ENCODE measurements at places on chromosomes 2 and 18.

GRCh38 chr2:76711490-76711889, 810.7 kb downstream of the LRRTM4 start:
- no peak for DNase-seq

- DNase-seq, result no peak
Measured at GRCh38 chr2:48617618-48618017, at the start of gene GTF2A1L. GTF2A1L (plus strand) TSS chr2:48617856; CDS start chr2:48617875, 19 bp downstream.

DNA sequence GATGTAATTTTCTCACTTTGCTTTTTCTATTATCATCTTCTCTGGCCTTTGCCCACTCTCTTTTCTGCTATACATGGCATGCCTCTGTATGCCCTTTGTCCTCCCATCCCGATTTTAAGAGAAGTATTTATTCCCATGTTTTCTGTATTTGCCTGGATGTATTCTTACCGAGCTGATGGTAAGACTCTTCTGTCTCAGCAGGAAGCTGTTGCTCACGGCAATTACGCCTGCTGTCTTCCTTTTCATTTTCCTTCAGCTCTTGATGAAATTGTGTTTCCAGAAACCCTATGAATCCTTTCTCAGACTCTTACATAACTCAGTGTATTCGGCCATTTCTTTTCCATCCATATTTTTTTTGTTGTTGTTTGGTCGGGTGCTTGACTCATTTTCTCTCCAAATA, 121.6 kb downstream of the SP3 start:
- DNase-seq, result no peak

- no peak for DNase-seq
Measured at GRCh38 chr18:9697121-9697520, 11.0 kb upstream of the RAB31 start.

GRCh38 chr2:111958901-111959300, 60.5 kb downstream of the MERTK start:
- DNase-seq, result no peak

DNA sequence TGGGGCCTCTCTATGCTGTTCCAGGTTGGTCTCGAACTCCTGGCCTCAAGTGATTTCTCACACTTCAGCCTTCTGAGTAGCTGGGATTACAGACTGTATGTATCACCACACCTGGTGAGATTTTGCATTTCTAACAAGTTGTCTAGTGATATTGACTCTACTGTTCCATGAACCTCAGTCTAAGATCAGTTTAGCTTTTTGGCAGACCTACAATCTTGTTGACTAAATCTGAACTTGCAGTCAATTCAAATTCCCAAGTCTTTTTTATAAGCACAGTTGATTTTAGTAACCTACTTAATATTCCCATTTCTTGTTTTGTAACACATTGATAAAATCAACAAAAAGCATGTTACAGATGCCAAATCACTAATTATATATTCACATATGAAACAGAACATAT, 266.1 kb upstream of the CYP26B1 start:
- no peak for DNase-seq

- no peak for DNase-seq
Measured at GRCh38 chr18:32668956-32669355, 103.9 kb downstream of the KLHL14 start.

GRCh38 chr2:179745635-179746256, 115.7 kb downstream of the ZNF385B start:
- DNase-seq, result no peak

DNA sequence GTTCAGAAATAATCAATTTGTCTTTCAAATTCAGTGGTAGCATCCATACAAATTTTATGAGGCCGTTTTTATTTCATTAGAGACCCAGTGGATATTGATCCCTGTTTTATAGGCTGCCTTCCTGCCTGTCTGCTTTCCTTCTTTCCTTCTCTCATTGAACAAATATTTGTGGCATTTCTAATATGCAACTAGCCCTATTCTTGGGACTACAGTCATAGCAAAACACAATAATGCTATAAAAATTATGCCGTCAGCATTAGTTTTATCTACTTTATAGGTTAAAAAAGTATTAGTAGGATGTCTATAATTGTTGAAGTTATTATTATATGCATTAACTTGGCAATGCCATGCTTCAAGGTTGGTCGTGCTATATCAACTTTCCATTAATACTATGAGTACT, 2037.8 kb upstream of the LRRTM1 start:
- DNase-seq, result no peak

DNA sequence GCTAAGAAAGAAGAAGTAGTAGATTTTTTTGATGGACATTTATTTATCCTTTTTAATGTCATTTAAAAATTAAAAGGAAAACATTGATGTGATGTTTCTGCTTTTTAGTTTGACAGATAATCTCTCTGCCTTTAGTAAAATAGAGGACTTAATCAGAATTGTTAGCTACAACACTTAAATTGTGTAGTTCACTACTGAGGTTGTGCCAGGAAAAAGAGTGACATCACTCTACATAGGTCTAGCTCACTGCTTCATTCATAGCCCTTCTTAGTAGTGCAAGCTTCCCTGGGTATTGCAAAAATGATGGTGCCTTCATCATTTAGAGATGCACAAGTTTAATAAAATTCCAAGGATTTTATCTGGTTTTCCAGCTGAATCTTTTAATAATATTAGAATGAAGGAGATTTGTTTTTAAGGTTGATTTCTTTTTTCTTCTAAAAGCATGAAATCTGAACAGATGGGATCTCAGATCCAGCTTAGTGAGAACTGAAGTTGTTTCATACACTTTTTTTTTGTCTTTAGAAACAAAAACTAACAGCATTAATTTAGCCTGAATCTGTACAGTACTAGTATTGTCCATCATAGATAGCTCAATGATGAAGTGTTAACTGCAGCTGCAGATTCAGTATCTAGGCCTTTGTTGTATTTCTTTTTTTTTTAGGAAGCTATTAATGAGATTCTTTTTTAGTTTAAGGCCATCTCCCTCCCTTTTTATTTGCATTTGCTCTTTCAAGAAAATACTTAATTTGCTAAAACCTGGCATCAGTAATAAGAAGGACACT, 20.6 kb upstream of the TMEFF2 start:
- no peak for DNase-seq

GRCh38 chr2:18991177-18992168, 366.9 kb downstream of the OSR1 start:
- DNase-seq, result no peak

- no peak for DNase-seq
Measured at GRCh38 chr2:102099536-102100298, 42.8 kb upstream of the IL1R1 start.

GRCh38 chr2:215724146-215724545, 288.3 kb upstream of the FN1 start:
- DNase-seq, result no peak
